ENCODE measurements at places on chromosomes 7 and 10.

DNA sequence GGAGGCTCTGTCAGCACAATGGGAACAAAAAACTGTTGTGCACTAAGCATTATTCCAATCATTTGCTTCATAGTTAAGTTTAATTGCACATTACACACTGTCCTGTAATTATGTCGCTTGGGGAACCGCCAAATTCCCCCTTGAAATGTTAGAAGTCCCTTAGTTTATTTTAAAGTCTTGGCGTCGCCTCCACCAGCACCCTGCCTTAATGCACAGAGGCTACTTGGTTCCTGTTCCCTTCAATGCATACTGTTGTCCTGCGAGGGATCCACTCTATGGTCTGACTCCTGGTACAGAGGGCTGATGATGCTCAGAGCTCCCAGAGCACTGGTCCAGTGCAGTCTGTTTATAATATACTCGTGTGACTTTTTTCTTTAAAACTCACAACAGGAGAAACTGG, 330.7 kb downstream of the ELMO1 start:
- DNase-seq: no peak

- no peak for DNase-seq
These were observed 17.7 kb downstream of the TRIM4 start for GRCh38 chr7:99901581-99901980.

- no peak for DNase-seq
These were observed 64.5 kb upstream of the ANKRD1 start for GRCh38 chr10:90985321-90985933.

GRCh38 chr7:33062023-33062781, at the start of gene NT5C3A:
Gene NT5C3A, minus strand, starts transcription at chr7:33062776. Its CDS starts 71 bp downstream, at chr7:33062705.
- DNase-seq: no peak

GRCh38 chr10:26448706-26449435, 10.7 kb downstream of the APBB1IP start:
- DNase-seq: no peak

GRCh38 chr10:102229810-102230263, 3.7 kb downstream of the ELOVL3 start:
- peak; percentile 56 for DNase-seq

GRCh38 chr10:29554660-29555059, 80.1 kb downstream of the SVIL start:
- peak; percentile 35 for DNase-seq
